Naive B cell (primary cell): ENCODE measurements at places on chromosomes 16 and 17.
A peak's percentile ranks its signal among the peaks of the same experiment; 100 is the strongest.

DNA sequence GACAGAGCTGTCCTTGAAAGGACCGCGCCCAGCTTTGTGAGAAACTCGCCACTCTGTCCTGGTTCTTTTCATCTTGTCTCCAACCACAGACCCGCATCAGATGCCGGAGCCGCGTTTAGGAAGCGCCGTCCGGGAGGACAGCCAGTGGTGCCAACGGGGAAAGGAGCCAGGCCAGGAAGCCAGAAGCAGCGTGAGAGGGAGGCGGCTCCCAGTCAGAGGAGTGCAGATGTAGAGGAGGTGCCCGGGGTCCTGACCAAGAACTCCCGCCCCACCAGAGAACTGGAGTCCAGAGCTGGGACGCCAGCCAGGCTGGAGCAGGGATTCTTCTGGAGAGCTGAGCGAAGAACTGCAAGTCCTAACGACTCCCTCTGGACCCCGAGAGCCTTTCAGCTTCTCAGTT, 49.3 kb upstream of the TNRC6C start:
- H3K27me3 ChIP-seq: peaks cover 60% of the 10 kb centered on the region
- no peaks in the 10 kb centered on the region for H3K36me3 ChIP-seq
- peaks cover 10% of the 10 kb centered on the region for H3K4me1 ChIP-seq
- H3K27ac ChIP-seq: no peak overlapping the region

DNA sequence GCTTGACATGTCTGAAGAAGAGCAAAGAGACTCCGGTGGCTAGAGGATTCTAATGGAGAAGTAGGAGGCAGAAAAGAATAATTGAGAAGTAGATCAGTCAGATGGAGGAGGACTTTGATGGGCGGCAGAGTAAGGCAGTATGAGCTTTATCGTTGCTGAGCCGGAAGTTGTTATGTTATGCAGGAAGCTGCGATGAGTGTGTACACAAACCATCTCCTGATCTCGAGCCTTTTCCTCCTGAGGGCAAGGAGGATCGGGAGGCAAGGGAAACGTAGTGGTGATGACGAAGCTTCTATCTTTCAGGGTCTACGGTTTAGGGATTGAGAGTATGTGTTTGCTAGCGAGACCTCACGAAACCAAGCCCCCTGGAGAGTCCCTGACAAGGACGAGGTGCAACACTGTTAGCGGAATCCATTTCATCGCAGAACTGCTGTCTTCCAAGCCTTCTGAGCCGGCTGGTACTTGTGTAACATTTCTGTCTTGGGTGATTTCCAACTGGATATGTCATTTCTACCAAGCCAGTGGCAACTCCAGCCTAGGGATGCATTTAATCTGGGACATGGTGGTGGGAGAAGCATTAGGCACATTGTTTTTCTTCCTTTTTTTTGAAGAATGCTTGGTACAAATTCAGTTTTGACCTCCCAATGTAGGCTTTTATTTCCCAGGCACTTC, 45.5 kb downstream of the RBFOX1 start:
- H3K27ac ChIP-seq: no peak overlapping the region
- no peaks in the 10 kb centered on the region for H3K27me3 ChIP-seq
- no peak for DNase-seq
- H3K4me1 ChIP-seq: no peaks in the 10 kb centered on the region
- H3K36me3 ChIP-seq: no peaks in the 10 kb centered on the region

GRCh38 chr17:80377798-80378197, 37.2 kb upstream of the ENDOV start:
- H3K4me3 ChIP-seq: no peak overlapping the region
- no peaks in the 10 kb centered on the region for H3K4me1 ChIP-seq
- H3K27ac ChIP-seq: no peak overlapping the region
- H3K36me3 ChIP-seq: peaks cover 37% of the 10 kb centered on the region

DNA sequence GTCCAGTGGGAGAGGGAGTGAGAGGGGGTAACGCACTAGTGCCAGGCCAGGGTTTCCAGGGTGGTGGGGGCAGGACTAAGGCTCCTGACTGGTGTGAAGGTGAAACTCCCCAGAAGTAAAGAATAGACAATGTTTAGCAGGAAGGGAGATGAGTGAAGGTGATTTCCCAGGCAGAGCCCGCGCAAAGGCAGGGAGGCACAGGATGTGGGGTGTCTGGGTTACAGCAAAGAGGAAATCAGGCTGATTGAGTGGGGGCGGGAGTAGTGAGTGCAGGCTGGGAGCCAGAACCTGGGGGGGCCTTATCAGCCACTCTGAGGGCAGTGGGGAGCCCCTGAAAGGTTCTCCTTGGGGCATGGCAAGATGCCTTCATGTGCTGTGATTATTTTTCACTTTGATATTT, 167.5 kb downstream of the UTP18 start:
- H3K27ac ChIP-seq: no peak overlapping the region
- DNase-seq: no peak
- peaks cover 5% of the 10 kb centered on the region for H3K4me1 ChIP-seq
- no peak overlapping the region for H3K4me3 ChIP-seq
- peaks cover 5% of the 10 kb centered on the region for H3K27me3 ChIP-seq

DNA sequence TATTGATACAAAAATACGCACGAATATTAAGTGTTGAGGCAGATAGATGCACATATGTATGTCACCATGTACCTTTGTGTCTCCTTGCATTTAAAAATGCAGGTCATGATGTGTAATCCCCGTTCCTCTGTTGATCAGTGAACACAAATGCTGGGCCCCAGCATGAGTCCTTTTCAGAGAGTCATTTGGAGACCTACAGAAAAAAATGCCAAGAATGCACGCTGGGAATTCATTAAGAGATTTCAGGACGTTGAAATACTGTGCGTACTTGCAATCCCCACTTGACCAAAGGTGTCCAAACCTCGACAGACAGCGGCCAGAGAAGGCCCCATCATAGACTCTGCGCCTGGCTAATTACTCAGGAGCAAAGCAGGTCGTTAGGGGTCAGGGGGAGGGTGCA, 496.0 kb downstream of the MAF start:
- peaks cover 8% of the 10 kb centered on the region for H3K4me1 ChIP-seq
- peaks cover 6% of the 10 kb centered on the region for H3K27me3 ChIP-seq

GRCh38 chr16:67551972-67552371, 10.4 kb upstream of the CTCF start:
- no peak for DNase-seq
- H3K4me1 ChIP-seq: peaks cover 65% of the 10 kb centered on the region
- peak overlapping the region; percentile 98 for H3K27ac ChIP-seq
- no peaks in the 10 kb centered on the region for H3K36me3 ChIP-seq
- H3K27me3 ChIP-seq: no peaks in the 10 kb centered on the region
